ENCODE measurements at places on chromosomes 4 and X.

GRCh38 chr4:156829201-156829873 is 142.3 kb downstream of the PDGFC start:
- peak; percentile 12 for DNase-seq

- DNase-seq: peak; percentile 22
Measured at GRCh38 chr4:161949946-161950725, 213.7 kb downstream of the FSTL5 start.

- no peak for DNase-seq
Measured at GRCh38 chr4:105357258-105357980, 116.4 kb downstream of the PPA2 start.

DNA sequence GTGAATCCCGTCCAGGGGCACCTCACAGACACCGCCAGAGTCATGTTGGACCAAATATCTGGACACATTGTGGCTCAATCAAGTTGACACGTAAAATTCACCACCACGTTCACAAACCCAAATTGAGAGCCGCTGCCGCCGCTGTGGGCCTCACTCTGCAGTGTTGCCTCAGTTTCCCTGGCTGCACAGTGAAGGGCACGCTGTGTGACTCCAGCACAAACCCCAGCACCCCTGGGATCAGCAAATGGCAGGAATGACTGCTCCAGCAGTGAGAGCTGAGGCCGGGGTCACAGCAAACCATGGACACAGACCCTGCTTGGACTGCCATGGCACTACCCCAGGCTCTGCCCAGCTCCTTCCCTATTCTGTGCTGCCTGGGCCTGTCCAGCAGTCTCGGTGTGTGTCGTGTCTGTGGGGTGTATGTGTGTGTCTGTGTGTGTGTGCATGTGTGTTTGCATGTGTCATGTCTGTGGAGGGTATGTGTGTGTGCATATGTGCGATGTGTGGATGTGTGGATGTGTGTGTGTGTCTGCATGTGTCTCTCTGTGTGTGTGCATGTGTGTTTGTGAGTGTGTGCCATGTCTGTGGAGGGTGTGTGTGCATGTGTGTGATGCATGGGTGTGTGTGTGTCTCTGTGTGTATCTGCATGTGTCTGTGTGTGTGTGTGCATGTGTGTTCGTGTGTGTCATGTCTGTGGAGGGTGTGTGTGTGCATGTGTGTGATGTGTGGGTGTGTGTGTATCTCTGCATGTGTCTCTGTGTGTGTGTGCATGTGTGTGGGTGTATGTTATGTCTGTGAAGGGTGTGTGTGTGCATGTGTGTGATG is 52.2 kb upstream of the ADRA2C start:
- no peak for DNase-seq

DNA sequence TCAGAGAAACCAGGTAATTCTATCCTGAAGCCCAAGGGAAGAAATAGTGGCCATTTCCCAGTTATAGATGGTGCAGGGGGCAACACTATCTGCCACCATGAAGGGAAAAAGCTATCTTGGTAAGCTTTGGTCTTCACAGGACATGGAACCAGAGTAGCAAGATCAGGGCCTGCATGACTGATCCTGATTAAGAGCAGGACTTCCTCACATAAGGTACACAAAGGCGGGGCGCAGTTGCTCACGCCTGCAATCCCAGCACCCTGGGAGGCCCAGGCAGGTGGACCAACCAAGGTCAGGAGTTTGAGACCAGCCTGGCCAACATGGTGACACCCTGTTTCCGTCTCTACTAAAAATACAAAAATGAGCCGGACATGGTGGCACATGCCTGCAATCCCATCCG is 148.4 kb upstream of the USP9X start:
- no peak for DNase-seq

- DNase-seq: no peak
Measured at GRCh38 chr4:148059617-148060180, 327.8 kb downstream of the ARHGAP10 start.
